ENCODE measurements at places on chromosomes 2 and 18. TPM values are rescaled to one million over a fixed set of nuclear protein-coding genes. Genes with fewer than 3 reads are reported as not detected.

GRCh38 chr18:45760462-45761036 lies 36.6 kb downstream of the SLC14A1 start:
- no peak for DNase-seq

DNA sequence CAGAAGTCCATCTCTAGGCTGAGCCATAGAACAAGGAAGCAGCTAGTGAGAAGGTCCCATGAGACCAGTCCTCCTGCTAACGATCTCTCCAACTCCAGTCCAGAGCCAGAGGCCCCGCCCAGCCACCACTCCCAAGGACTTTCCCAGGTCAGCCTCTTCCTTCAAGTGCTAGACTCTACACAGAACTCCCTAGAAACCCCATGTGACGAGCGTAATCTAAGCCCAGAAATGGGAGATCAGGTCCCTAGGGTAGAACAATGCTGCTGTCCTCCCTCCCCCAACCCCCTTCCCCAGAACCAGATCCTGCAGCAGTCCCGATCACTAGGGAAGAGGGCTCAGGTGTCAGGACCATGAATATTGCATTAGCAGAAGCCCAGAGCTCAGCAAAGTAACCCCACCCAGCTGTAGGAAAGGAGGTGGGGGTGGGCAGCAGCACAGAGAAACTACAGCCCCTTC lies 6.9 kb downstream of the DCTN1 start:
- DNase-seq = no peak

DNA sequence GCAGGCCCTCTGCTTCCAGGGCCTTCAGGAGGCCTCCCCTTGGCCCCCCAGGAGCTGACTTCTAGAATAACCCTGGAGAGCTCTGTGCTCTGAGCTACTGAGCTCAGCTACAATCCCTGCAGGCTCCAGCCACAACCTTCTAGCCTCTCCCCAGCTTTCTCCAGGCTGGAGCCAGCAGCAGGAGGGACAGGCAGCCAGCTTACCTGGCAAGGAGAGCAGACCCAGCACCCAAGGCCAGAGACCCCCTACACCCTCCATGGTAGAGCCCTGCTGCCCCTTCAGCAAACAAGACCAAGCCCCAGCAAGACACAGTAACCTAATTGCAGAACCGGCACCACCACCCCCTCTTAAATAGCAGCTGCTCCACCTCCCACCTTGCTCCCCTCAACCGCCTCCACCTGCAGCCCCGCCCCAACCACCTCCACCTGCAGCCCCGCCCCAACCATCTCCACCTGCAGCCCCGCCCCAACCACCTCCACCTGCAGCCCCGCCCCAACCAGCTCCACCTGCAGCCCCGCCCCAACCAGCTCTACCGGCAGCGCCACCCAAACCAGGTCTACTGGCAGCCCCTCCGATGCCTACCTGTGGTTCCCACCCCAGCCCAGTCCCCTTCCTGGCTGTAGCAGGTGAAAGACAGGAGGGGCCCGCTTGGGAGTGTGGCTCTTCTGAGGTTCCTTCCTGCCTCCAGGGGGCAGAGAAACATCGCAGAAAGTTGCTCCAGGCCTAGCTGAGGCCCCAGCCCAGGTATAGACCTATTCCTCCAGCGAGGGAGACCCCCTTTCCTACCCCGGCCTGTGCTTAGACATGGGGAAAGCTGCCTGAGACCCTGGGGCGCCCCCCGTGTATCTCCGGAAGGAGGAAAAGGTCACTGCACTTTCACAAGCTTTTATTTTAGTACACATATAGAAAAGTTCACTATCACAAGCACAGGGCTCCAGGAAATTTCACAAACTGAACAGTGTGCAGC lies at the start of gene ASTL:
TSS of gene ASTL (minus strand) at position 324 of the 967 bp plus-strand sequence. CDS start at position 258, 66 bp downstream.
- no peak for DNase-seq

Gene CCDC74B
- 8.6 TPM for total RNA-seq

Gene CD28
- total RNA-seq = not detected
